ENCODE measurements at places on chromosomes 6 and 20.

DNA sequence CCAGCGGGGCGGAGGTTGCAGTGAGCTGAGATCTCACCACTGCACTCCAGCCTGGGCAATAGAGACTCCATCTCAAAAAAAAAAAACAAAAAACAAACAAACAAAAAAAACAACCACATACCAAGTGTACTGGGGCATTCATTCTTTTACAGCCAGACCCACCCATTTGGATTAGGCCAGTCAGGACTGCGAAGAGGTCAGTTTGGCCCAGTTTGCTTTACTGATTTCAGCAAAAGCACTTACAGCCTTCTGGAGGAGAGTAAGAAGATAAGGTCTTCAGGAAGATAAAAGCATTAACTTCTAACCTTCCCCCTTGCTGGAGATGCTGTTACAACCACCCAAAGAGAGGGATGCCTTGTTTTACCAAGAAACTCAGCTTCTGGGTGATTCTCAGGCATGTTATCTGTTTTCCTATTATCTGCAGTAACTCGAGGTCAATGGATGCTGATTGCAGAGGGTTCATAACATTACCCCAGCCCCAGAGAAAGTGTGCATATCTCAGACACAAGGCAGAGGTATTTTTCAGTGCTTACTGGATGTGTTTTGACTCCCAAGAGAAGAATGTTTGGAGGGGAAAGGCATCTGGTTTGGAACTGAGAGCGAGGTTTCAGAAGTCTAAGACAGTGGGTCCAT lies 118.9 kb downstream of the RIN2 start:
- no peak for DNase-seq

DNA sequence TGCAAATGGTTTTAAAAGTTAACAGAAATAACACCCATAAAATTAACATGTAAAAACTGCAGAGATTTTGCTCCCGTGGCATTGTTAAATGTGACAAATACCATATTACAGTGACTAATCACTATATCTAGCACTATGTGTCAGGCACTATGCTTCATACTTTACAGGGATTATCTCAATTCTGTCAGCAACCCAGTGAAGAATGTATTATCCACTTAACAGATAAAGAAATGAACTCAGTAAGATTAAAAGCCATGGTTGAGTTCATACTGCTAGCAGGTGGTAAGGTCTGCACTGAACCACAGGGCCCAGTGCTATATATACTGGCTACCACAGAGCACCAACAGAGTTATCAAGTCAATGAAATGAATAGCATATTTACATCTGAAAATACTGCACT lies 65.4 kb downstream of the RWDD2A start:
- no peak for DNase-seq

DNA sequence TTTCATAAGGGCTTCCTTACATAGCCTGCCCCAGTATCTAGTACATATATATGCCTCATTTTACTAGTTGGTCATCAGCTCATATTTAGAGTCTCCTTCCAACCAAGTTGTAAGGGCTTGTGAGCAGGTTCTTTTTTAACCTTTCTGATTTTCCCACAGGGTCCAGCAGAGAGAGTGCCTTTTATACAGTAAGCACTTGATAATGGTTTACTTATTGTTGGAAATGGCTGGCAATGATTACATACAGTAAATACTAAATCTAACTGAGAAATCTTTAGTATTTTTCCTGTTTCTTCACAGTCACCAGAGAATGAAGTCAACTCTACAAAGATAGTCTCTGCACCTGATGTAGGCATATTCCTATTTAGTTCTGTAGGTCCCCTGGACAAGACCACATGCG lies 135.1 kb upstream of the B3GAT2 start:
- DNase-seq, result no peak

- no peak for DNase-seq
These were observed 64.1 kb downstream of the C6orf118 start for GRCh38 chr6:165245287-165245686.

GRCh38 chr6:102390541-102390940 lies 997.0 kb downstream of the GRIK2 start:
- DNase-seq, result no peak

DNA sequence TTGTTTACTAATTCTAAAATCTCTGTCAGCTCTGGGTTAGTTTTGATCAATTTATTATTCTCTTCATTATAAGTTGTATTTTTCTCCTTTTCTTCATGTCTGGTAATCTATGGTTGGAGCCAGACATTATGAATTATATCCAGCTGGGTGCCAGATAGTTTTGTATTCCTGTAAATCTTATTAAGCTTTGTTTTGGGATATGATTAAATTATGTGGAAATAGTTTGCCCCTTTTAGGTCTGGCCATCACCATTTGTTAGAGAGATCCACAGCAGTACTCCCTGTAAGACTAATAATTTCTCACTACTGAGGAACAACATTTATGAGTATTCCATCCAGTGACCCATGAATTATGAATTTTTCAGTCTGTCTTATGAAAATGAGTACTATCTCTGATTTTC lies 20.9 kb upstream of the SLC17A1 start:
- no peak for DNase-seq

DNA sequence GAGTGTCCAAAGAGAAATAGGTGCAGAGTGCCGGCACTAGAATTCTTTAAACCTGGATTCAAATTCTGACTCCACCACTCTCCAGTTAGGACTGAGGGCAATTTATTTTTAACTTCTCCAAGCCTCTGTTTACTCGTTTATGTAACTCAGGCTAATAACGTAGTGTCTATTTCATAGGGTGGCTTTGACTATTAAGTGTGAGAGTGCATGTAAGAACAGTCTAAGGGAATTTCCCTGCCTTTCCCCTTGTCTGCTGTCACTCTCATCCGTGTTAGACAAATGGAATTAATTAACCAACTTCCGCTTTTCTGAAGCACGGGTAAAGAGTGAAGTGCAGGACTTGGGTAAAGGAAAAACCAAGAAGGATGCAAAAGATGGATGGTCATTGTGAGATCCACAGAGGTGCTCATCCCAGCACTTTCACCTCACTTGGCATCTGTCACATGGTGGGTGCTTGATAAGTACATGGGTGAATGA lies 4.1 kb upstream of the ZKSCAN8 start:
- no peak for DNase-seq

DNA sequence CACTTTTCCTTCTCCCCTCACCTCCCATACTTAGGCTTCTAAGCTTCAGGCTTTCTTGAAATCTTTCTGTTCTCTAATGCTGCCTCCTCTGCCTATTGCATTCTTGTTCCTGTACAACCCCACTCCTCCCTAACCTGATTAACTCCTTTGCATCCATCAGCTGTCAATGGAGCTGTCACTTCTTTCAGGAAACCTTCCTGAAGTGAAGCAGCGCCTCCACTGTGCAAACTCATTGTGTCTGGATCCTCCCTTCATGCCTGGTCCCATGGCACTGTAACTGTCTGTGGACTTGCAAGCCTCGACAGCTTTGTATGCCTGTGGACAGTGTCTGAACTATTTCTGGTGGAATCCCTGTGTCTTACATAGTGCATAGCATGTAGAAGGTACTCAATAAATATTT lies 185.0 kb downstream of the HS3ST5 start:
- no peak for DNase-seq

DNA sequence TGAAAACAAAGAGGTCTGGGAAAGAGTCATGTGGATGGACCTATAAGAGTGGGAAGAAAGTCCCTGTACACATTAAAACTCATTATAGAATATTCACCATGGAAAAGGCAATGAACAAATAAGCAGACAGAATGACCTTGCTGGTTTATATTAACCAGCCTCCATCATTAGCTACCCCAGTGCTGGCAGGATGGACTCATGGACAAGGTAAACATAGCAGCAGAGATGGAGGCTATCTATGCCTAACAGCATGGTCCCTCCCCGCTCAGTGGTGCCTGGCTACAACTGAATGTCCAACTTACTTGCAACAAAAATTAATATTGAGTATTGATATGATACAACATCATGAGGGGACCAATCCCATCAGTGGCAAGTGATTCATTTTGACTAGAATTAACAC lies 4.5 kb upstream of the ZKSCAN3 start:
- no peak for DNase-seq

GRCh38 chr6:151719070-151719469 lies 88.4 kb upstream of the ESR1 start:
- no peak for DNase-seq

- no peak for DNase-seq
These were observed 60.0 kb upstream of the BTN3A2 start for GRCh38 chr6:26304797-26305640.

DNA sequence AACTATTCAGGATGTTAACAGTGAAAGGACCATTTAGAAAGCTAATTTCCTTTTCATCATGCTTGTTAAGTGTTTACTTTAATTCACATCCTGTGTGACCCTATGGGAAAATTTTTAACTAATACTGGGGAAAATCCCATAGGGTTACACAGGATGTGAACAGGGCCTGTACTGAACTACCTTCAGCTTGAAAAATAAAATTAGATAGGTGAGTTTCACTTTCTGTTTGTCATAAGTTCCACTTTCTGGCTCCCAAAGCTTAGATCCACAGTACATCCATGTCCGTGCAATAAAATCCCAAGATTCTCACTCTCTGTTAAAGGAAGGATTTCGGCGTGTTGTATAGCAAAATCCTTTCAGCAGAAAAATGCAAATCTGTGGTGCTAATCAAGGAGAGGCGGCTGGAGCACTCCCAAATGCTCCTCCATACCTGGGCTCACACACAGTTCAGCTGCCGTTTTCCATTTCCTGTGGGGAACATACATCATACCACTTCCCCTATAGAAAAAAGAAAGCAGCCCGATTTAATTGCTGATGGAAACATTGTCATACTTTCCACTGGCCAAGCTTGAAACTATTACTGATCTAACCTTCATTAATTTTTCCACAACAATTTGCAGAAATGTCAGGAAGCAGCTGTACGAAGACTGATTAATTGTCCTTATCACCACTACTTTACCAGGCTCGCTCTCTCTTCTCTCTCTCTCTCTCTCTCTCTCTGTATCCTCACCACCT lies 125.2 kb downstream of the HIVEP2 start:
- no peak for DNase-seq

- DNase-seq, result no peak
These were observed 36.1 kb downstream of the NUS1 start for GRCh38 chr6:117711369-117711768.

DNA sequence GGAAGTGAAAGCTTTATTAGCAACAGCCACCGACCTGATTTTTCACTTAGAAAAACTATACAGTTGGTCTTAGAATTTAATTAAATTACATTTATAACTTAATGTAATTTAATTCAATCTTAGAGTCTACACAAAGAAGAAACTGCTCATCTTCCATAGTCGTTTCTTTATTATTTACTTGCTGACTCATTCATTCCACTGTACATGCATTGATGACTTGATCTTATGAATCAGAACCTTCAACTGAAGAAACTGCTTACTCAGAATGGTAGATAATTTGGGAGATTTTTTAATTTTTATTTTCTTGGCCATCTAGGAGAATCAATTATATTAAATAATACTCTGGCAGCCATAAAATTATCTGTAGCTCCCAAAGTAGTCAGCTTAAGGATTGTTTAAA lies 1021.6 kb upstream of the FLRT3 start:
- no peak for DNase-seq

- DNase-seq, result no peak
These were observed 1.0 kb downstream of the SYNE1 start for GRCh38 chr6:152636021-152636608.

DNA sequence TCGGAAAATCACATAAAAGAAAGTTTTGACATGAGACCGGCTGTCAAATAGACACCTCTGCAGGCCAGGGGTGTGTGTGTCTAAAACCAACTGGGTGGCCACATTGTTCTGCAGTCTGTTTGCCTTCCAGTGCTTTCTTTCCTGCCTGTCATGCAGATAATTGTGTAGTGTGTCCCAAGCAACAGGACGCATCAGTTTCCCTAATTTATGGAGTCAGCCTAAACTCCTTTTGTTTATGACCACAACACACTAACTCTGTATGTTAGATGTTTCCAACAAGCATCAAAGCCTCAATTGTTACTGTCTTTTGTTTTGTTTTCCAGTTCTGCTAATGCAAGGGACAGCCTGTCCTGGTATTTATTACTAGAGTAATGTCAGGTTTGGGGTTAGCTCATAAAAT lies 205.7 kb downstream of the ATXN1 start:
- DNase-seq, result no peak

- DNase-seq, result no peak
These were observed 5.4 kb upstream of the SIRPB1 start for GRCh38 chr20:1625083-1625690.

DNA sequence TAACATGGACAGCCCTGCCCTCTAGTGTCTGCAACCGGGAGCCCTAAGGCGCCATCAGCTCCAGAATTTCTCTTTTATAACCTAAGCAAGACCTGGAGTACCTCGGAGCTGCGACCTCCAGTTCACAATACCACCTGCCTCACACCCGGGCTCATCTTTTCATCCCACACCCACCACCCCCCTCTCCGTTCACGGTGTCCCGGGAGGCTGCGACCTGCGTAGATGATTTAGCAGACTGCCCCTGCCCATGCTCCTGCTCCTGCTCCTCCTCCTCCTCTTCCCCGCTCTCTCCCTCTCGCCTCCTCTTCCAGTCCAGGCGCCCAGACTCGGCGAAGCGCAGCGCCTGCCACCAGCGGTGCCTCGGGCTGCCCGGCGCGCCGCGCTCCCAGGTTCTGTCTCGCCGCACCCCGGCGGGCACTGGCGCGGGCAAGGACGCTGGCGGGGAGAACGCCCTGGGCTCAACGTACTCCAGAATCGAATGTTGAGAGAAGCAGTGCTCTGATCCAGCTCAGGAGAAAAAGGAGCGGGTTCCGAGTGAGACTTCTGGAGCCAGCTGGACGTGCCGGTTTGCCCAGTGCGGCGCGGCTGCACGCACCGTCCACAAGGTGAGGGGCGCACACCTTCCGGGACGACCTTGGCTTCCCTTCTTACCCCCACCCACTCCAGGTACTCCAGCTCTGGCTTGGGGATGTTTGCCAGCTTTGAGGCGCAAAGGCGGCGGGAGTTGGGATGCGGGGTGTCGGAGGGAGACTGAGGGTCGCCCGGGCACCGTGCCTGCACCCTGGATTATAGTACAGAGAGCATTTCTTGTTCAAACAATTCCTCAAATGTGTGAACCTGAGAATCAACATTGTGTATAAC lies at the start of gene HTR1E:
TSS of gene HTR1E (plus strand) at position 310 of the 861 bp plus-strand sequence. CDS start 77,807 bp downstream, outside the sequence.
- DNase-seq, result no peak

DNA sequence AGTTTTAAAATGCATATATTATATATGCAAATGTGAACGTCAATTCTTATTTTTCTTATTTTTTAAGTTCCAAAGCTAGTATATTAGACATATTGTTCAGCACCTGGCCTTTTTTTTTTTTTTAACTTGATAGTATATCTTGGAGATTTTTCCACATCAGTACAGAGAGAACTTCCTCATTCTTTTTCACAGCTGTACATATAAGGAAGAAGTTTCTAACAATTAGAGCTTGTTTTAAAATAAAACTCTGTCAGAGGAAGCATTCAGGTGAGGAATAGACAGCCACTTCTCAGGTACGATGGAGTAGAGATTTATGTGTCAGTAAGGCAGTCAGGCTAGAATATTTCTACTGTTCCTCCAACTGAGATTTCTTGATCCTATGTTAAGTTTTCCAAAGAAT lies 233.1 kb upstream of the SUPT3H start:
- no peak for DNase-seq

DNA sequence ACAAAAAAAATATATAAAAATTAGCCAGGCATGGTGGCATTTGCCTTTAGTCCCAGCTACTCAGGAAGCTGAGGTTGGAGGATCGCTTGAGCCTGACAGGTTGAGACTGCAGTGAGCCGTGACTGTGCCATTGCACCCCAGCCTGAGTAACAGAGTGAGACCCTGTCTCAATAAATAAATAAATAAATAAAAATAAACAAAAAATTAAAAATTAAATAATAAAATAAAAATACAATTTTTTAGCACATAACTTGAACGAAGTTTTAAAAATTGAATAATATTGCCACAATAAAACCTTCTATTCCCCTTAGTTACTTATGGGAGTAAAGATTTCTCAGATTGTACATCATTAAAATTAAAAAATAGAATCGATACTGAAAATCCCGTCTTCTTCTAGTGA lies 29.2 kb upstream of the CGA start:
- DNase-seq, result no peak
